ENCODE measurements at places on chromosomes 12 and 14.

DNA sequence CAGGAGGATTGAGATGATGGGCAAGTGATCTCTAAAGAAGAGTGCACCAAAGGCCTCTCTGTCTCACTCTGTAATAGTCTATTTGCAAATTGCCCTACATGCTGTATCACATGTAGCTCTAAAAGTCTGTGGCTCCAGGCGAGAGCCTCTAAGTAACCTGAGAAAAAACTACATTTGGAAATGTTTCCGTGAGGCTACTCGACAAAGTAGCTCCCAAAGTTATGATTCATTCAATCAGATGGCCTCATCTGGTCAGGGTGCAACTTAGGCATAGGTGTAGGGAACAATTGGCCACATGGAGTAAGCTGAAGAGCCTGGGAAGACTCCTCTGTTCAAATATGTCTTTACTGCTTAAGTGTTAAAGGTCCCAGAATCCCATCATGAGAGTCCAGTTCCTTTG, 155.4 kb upstream of the PLEKHG7 start:
- DNase-seq: no peak

DNA sequence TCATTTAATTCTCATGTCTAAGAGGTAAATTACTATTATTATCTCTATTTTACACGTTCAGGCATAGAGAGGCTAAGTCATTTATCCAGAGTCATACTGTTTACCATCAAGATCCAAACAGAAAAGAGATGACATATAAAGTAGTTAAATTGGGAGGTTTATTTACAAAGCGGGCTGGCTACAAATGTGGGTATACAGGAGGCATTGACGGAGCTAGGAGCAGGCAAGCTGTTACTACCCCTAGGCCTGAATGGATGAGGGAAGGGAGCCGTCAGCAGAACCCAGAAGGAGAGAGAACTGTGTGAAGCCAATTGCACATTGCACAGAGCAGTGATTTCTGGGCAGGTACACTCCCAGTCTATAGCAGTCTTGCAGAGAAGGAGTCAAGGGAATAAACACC, 39.8 kb downstream of the DACT1 start:
- no peak for DNase-seq

DNA sequence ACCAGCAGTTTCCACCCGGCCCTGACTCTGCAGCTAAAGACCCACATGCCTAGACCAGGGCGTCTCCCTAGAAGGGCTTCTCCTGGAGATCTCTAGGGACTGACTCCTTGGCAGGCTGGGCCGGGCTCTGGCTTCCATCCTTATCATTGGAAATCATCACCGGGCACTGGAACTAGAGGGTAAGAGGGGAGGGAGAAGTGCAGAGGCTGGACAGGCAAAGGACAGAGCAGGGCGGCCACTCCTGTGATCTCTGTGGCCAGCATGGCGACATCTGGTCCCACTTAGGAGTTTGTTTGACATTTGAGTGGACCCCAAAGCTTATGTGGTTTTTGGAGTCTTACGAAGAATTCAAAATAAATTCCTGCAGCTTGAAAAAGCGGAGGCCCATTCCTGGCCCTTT, 7.1 kb downstream of the LTBP2 start:
- no peak for DNase-seq

- DNase-seq: no peak
These were observed 103.0 kb upstream of the NTF3 start for GRCh38 chr12:5328669-5329517.

GRCh38 chr12:54352022-54352531, 12.2 kb downstream of the GPR84 start:
- no peak for DNase-seq

DNA sequence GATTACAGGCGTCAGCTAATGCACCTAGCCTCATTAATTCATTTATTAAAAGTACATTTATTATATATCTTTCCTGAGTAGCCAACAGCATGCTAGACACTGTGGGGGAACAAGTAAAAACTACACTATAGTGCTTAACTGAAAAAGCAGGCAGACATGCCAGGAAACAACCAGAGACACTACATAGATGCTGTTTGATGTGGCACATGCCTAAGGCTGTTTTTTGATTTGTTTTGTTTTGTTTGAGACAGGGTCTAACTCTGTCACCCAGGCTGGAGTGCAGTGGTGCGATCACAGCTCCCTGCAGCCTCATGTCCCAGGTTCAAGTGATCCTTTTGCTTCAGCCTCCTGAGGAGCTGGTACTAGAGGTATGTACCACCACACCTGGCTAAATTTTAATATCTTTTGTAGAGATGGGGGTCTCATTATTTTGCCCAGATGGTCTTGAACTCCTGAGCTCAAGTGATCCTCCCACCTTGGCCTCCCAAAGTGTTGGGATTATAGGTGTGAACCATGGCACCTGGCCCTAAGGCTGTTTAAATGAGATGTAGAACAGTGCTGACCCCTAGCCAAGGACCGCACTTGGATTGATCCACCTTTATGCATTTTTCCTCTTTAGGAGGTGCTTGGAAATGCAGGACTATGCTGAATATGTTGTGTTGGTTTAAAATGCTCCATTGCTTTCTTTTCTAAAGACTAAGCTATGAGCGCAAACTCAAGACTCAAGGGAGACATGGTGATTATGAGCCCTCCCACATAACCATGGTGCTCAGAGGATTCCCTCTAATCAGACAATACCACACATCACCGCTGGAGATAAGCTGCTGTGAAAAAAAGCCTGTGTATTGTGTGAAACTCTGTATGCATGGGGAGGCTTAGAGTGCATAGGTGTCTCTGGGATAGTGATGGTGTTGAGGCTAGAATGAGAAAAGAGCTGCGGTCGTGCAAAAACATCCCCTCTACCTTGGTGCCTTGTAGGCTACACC, 10.5 kb upstream of the C14orf93 start:
- no peak for DNase-seq

DNA sequence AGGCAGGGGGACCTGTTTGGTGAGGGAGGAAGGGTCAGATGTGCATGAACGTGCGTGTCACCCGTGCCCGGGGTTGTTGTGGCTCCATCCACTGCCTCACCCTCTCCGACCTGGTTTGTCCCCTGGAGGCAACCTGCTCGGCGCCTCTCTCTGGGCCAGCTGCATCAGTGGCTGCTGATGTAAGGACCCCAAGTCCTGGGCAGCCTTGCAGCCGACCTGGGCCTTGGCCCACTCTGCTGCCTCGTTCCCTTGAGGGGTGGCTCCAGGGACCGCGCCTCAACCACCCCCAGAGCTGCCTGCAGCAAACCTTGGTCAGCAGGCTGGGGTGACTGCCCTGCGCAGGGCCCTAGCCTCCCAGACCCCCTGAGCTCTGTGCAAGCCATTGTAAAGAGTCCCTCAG, 351.7 kb downstream of the TMEM121 start:
- no peak for DNase-seq

- DNase-seq: no peak
These were observed 90.0 kb downstream of the PPM1H start for GRCh38 chr12:62844915-62845314.

DNA sequence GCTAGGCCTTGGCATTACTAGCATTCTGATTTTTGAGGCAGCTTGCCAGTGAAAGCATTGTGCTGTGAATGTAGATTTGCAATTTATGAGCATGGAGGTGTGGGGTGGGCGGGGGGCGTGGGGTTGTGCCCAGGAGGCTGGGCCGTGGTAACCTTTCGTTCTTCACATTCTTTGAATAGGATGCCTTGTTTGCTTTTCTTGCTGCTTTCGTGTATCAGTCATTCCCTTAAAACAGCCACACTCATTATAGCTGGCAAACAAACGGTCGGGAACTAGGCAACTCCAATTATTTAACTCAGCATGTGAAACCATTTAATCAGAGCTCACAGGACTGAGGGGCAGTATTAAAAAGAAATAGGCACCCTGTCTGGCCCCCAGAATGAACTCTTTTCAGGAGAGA, 115.9 kb upstream of the PELI2 start:
- no peak for DNase-seq

DNA sequence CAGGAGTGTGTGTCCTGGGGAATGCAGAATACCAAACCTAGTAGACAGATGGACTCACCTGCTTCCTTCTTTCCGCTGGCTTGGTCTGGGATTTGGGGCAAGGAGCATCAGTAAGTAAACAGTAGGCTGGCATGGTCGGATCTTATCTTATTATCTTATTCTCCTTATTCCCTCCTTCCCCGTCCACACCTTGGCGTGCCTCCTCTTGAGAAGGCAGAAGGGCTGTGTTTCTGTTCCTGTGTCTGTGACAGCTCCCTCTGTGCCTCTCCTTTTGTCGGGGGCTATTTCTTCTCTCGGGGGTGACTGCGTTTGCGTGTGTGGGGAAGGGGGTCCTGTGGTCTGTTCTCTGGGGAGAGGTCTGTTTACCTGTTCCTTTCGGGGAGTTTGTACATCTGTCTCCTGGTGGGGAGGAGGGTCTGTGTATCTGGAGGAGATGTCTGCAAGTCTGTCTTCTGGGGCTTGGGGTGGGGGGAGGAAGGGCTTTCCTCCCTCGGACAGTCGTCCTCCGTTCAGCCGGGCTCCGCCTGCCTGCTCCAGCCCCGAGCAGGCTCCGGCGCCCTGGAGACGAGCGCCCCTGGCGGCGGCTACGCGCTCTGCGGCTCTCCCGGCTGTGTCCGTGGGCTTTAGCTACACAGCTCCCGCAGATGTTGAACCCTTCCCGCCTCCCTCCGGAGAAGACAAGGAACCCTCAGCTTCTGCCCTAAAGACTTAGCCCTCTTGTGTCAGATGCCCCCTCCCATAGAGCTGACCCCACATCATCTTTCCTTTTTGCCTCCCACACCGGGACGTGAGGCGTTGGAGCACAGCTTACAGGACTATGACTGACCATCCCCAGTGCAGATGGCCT, 4.4 kb downstream of the KRT86 start:
- DNase-seq: no peak

- no peak for DNase-seq
These were observed 97.5 kb downstream of the CRACR2A start for GRCh38 chr12:3655328-3655900.

GRCh38 chr12:111185889-111186227, 183.0 kb downstream of the PHETA1 start:
- no peak for DNase-seq

GRCh38 chr12:92044435-92044834, 101.2 kb downstream of the BTG1 start:
- no peak for DNase-seq

- no peak for DNase-seq
These were observed 5.3 kb downstream of the SLC5A8 start for GRCh38 chr12:101204602-101205304.

- DNase-seq: no peak
These were observed 28.2 kb downstream of the TRAF3 start for GRCh38 chr14:102805371-102805891.

GRCh38 chr12:81329085-81329484, 251.2 kb downstream of the ACSS3 start:
- no peak for DNase-seq

DNA sequence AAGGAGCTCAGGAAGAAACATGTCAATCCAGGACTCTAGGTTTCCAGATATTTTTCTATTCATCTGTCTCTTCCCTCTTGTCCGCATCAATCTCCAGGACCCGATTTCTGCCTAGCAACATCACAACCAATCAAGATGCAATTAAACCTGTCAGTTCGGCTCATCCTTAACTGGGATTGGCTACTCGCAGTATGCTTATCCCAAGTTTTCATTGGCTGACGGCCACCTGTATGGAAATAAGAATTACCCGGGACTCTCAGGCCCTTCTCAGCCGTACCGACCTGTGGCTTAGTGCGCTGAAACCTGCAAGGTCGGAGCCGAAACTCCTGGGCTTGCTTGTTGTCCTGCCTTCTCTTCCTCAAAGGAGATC, 20.4 kb upstream of the ATP5MC2 start:
- DNase-seq: no peak

GRCh38 chr14:99181241-99181640, 90.8 kb downstream of the BCL11B start:
- no peak for DNase-seq

DNA sequence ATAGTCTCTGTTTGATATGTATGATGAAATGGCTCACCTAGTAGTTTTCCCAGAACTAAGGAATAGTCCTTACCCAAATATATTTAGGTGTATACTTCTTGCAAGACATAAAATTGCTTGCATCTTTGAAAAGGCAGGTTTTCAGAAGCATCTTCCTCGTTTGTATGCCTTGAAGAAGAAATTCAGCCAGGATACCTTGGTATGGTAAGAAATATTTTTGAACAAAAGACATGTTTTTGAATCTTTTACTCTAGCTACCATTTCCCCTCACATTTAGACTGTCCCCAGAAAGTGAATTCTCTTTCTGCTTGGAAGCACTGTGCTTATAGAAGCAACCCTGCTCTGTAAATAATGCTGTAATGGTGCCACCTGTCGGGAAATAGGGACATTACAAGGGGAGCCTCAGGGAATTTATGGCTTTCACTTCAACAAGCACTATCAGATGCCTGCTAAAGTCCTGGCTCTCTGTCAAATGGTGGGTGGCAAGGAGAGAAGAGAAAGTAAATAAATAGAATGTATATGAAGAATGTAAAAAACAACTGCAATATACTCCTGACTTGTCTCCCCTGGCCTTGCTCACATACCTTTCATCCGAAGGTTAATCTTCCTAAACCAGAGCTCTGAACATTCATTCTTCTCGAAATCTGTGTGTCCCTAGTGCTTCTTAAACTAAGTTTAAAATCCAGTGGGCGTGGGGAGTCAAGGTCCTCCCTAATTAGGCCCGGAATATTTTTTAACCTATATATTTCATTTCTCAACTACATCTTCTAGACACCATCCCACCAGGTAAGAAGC, 6.1 kb downstream of the CCDC184 start:
- peak; percentile 43 for DNase-seq

DNA sequence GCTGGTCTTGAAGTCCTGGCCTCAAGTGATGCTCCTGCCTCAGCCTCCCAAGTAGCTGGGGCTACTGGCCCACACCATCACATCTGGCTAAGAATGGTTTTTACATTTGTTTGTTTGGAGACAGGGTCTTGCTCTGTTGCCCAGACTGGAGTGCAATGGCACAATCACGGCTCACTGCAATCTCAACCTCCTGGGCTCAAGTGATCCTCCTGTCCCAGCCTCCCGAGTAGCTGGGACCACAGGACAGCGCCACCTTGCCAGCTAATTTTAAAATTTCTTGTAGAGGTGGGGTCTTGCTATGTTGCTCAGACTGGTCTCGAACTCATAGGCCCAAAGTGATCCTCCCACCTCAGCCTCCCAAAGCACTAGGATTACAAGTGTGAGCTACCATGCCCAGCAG, 28.6 kb upstream of the TSPAN9 start:
- DNase-seq: no peak

- DNase-seq: no peak
These were observed 63.4 kb upstream of the FBRSL1 start for GRCh38 chr12:132426349-132427173.

DNA sequence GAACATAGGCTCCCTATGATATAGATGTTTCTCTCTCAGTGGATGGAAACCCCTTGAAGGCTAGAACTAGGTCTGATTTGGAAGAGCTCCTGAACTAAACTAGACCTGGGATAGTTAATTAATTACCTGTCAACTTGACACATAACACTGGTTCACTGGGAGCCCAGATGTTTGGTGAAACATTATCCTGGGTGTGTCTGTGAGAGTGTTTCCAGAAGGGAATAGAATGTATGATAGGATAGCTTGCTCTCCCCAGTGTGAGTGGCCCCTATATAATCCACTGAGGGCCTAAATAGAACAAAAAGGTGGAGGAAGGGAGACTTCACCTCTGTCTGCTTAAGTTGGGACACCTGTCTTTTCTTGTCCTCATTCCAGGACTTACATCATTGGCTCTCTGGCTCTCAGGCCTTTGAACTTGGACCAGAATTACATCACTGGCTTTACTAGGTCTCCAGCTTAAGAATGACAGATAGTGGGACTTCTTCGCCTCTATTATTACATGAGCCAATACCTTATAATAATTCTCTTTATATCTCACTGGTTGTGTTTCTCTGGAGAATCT, 194.1 kb downstream of the KTN1 start:
- no peak for DNase-seq

- no peak for DNase-seq
These were observed 168.4 kb downstream of the MYRFL start for GRCh38 chr12:69993433-69993832.
